ENCODE measurements at places on chromosomes 16 and 17.

GRCh38 chr17:42618442-42619150, 9.1 kb downstream of the TUBG1 start:
- no peak for DNase-seq

DNA sequence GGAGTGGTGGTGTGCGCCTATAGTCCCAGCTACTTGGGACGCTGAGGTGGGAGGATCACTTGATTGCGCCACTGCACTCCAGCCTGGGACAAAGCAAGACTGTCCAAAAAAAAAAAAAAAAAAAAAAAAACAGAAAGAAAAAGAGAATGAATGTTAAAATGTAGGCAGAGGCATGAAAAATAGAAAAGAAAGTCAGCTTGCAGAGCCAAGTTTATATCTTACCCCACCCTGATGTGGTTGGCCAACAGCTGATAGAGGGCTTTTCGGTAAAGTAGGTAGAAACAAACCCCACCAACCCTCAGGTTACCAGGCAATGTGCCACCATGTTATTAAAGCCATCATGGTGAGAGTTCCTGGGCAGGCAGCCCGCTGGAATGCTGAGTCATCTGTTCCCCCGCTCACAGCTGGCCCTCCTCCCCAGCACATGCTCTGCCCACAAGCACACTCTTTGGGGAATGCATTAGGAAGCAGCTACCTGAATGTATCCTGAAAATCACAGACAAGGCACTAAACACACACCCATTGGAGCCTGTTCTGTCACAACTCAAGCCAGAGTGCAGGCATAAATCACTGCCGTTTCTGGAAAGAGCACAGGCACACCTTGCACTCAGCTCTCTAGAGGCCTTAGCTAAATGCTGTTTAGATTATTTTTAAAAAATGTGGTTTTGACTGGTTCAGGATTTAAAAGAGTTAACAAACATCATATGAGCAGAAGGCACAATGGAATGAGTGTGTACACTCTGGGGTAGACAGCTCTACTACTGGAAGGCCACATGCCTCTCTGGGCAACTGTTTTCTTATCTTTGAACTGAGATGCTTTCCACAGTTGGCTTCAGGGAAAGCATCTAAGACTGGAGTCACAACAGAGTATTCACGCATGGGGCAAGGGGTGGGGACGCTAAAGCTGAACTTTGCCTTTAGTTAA, 128.5 kb downstream of the PARN start:
- peak; percentile 88 for DNase-seq

- DNase-seq, result no peak
Measured at GRCh38 chr17:82627405-82627804, 20.8 kb downstream of the WDR45B start.

GRCh38 chr16:72434159-72434558, 262.2 kb upstream of the PMFBP1 start:
- DNase-seq, result no peak

DNA sequence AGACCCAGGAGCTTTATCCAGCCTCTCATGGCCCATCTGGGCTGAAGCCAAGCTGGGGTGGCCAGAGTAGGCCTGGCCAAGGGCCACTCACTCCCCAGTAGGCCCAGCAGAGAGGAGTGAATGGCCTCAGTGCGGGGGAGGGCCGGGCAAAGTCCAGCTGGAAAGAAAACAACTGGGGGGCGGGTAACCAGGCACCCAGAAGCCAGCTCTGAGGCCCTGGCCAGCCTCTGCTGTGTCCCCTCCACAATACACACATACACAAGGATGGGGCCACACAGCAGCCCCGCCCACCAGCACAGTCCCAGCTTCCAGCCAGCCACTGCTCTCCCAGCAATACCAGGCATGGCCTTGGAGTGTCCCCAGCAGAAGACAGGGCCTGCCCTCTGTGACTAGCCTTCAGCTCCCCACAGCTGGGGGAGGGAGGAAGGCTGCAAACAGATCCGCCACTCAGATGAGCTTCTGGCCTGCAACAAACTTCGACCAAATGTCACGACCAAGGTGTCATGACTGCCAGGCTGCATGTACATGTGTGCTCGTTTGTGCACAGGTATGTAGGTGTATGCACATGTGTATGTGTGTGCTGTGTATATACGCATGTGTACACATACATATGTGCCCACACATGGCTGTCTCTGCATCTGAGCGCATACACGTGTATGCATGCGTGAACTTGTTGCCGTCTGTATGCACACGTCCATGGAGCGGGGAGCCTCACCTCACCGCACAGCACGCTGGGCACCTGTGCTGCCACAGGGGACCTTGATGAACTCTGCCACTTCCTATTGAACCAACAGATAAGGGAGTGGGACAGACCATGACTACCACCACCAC, 5.0 kb downstream of the CARHSP1 start:
- no peak for DNase-seq

- DNase-seq, result no peak
Measured at GRCh38 chr16:69922200-69922599, 28.9 kb upstream of the CLEC18A start.

- no peak for DNase-seq
Measured at GRCh38 chr17:5050278-5050677, 15.1 kb upstream of the SLC52A1 start.

DNA sequence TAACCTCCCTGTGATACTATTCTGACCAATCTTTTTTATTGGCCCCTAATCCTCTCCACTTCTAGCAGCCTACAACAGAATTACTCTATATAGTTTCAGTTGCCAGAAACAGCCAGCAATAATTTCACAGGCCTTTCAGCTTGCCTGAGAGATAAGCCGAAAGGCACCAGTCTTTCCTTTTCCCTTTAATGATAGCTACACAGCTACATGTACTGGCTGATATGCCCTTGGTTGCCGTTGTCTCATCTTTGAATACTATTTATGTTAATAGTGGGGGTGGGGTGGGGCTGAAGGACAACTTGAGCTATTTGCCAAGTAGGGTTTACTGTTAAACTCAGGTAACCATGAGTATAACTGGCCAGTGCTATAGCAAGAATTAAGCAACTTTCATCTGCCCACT, 35.8 kb upstream of the RASL10B start:
- DNase-seq, result no peak

DNA sequence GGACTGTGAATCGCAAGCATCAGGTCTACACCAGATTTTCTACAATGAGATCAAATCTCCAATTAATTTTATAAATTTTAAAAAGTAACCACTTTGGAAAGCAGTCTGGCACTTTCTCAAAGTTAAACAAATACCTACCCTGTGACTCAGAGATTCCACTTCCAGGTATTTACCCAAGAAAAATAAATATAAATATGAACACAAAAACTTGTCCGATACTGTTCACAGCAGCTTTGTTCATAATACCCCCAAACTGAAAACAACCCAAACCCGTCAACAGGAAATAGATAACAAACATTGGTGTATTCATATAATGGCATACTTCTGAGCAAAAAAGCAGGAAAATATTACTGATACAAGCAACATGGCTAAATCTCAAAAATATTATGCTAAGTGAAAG, 12.1 kb downstream of the ZDHHC7 start:
- DNase-seq, result no peak

GRCh38 chr16:1645914-1646525, 32.1 kb upstream of the JPT2 start:
- DNase-seq, result no peak

GRCh38 chr16:75197522-75198134, 9.3 kb downstream of the CTRB2 start:
- no peak for DNase-seq

- no peak for DNase-seq
Measured at GRCh38 chr17:30203471-30203981, 32.0 kb downstream of the SLC6A4 start.

DNA sequence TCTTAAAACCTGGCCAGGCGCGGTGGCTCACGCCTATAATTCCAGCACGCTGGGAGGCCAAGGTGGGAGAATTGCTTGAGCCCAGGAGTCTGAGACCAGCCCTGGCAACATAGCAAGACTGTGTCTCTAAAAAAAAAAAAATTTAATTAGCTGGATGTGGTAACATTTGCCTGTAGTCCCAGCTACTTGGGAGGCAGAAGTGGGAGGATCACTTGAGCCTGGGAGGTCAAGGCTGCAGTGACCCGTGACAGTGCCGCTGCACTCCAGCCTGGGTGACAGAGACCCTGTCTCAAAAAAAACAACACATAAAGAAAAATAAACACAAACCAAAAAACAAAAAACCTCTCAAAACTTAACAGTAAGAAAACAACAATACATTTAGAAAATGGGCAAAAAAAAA, 106.3 kb downstream of the SMG6 start:
- no peak for DNase-seq

- no peak for DNase-seq
Measured at GRCh38 chr16:24819462-24820040, 26.2 kb upstream of the SLC5A11 start.

Data from NCI-H446 (cell line).